ENCODE measurements at places on chromosomes 2 and 18.

GRCh38 chr2:130160131-130160530 lies 15.2 kb upstream of the CCDC74B start:
- DNase-seq, result no peak

DNA sequence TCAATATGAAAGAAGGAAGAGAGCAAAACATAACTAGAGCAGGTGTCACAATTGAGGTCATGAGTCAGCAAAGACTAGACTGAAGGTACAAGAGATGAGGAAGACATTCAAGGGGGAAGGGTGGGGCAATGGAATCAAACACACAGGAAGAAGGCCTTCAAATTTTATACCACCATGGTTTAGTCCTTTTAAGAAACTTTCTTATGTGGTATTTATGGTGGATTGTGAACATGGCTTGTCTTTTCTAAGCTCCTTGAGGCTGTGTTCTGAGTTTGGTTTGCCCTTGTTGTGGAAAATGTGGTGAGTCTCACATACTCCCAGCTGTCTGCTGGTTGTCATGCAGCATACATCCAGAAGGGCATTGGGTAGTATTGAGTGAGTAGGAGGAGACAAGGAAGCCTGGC lies 62.1 kb downstream of the NABP1 start:
- DNase-seq, result no peak

DNA sequence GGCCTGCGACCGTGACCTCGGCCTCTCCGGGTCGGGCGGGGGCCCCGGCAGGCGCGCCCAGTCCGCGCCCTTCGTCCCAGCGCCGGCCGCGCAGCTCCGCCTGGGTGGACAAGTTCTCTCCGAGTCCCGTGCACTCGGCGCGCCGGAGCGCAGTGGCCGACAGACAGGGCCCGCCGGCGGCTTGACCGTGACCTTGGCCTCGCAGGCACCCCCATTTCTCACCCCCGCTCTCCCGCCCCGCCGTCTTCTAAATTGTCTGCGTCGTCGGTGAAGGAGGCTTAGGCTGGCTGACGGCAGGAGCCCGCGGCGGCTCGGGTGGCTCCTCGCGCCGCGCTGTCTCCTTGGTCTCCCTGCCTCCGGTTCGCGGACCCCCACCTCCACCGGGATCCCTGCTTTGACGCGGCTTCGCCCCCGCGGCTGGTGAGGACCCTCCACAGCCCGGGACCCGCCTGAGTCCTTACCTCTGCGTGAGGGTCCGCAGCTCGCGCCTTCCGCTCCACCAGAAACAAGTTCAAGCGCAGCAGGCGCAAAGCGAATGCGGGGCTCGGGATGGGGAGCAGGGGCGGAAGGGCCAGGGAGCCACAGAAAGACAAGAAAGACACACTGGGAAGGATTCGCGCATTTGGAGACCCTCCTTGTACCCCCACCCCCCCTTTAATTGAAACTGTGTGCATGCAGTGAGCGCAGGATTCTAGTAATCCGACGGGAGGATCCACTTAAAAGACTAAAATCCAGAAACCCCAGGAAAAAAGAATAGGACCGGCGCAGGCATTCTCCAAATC lies 4.0 kb downstream of the PTGR3 start:
- no peak for DNase-seq

DNA sequence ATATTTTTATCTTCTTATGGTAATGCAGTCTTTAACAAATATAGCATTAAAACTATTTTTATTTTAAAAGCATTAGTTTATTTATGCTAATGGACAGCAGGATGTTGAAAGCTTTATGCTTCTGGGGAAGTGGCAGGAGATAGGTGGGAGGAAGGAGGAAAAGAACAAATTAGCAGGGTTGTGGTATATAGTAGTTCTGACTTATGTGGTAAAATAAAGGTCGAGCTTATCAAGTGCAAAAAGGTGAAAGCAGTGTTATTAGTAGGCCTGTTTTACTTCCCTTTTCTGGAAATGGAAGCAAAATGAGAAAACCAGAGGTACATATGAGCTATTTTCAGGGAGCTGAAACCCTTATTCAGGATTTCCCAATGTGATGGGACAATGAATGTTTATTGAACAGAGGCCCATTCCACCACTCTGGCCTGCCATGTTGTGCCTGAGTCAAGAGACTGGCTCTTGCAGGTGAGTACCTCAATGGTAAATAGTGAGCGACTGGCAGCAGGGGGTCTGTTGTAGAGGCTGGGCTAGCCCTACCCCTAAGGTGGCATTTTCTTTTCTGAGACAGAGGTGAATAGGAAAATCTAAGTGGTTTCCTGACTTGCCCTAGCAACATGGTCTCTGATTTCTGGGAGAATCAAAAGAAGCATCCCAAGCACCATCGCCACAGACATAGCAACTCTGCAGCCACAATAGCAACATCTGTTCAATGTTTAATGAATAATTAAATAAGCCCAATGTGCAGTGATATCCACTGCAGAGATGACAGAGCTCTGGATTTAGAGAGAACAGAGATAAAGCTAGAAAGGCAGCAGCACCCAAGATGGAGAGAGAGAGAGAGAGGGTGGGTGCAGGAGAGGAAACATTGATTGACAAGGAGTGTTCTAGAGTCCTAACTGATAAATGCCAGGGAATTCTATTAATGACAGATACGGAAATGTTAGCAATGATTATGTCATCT lies 119.7 kb downstream of the UPP2 start:
- DNase-seq, result no peak

GRCh38 chr2:195494451-195494850 lies 162.6 kb upstream of the SLC39A10 start:
- no peak for DNase-seq

DNA sequence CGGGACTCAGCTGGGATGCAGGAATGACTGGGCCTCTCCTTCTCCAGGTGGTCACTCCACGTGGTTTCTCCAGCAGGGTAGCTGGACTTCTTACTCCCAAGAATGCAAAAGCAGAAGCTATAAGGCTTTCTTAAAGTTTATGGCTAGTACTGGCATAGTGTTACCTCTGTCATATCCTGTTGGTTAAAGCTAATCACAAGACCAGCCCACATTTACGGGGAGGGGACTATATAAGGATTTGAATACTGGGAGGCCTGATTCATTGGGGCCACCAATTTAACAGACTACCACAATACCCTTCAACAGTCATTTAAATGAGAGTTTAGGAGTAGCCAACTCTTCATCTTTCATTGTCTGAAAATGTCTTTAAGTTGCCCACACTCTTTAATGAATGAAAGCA lies 94.4 kb upstream of the TSPYL6 start:
- no peak for DNase-seq

DNA sequence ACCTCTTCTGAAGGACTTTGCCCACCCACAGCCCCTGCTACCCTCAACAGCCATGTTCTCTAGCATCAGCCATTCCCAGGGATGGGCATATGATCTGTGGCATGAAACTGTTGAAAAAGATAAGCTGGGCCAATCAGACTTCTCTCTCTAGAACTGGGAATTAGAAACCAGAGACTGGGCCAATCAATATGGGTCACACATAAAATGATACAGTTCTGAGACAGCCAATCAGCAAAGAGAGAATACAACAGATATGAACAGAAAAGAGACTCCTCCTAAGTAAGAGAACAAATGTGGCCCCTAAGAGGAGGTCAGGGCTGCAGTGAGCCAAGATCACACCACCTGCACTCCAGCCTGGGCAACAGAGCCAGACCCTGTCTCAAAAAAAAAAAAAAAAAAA lies 2.1 kb downstream of the KIDINS220 start:
- DNase-seq, result no peak

DNA sequence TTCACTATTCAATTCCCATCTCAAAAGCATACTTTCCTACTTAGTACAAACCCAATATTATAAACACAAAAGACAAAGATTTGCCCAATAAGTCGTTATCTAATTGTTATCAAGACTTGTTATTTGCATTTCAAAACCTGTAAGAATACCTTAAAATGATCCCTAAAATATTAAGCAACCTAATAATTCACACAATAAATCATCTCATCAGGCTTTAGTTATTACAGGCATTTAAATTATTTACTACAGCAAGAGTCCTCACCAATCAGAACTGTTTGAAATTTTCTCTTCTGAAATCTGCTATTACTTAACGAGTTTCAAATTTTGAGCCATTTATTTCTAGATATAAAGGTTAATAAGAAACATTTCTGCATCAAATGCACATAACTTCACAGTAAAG lies 1.6 kb downstream of the CCDC88A start:
- no peak for DNase-seq

- no peak for DNase-seq
Measured at GRCh38 chr2:120988700-120989511, 253.2 kb downstream of the GLI2 start.

DNA sequence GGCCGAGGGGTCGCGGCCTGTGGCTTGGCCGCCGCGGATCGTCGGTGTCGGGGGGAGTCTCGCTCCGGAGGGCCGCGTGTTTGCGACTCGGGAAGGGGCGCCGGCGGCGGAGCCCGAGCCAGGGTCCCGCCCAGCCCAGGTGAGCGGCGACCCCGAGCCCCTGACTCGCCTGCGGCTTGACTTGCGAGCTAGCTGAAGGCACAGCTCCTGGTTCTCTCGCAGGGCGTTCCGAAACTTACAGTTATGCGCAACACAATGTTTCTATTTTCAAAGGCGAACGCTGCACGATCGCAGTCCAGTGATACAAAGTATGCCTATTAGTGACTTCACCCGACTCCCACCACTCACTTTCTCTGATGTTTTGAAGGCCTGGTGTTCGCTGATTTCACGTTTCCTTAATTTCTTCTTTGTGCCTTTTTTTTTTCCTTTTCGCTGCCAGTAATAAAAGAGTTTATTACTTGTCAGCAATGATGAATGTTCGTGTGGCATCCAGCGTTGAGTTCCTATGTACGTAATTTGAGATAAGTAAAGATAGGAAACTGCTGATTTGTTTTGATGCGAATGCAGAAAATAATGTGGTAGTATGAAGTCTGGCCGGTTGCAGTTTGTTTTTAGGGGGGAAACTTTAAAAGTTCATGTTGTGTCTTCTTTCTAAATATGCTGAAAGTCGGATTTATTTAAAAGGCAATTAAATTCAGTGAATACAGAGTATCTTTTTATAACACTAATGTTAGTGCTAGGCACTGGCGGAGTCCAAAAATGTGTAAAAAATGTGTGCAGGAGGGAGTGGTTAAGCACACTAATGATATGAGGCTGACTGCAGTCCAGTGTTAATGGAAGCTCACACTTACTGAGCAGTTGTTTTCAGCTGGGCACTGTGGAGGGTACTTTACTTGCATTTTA lies 706 bp downstream of the UBXN2A start:
- peak; percentile 38 for DNase-seq

GRCh38 chr2:42095923-42096408 lies 48.1 kb downstream of the PKDCC start:
- peak; percentile 82 for DNase-seq

DNA sequence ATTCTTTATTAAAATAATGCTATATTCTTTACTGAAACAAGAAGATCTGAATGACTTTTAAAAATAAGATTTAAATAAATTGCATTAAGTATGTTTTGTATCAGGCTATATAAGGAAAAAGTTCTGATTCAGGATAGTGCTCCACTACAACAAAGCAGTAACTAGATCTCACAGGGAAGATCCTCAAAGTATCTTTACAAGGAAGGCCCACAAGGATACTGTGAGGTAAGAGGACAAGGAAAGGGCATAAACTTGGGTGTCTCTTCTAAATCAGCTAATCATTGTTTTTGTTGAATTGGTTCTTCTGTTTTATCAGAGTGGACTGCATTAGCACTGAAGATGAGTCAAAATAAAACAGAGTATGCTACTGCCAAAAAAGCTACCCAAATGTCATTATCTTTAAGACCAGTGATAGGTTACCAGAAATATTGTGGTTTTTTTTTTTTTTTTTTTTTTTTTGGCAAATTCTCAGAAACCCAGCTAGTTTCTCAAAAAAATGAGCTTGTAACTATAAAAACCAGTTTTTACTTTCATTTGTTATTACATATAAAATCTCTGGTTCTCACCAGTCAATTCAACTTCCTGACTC lies 160.9 kb downstream of the BAZ2B start:
- DNase-seq, result no peak

DNA sequence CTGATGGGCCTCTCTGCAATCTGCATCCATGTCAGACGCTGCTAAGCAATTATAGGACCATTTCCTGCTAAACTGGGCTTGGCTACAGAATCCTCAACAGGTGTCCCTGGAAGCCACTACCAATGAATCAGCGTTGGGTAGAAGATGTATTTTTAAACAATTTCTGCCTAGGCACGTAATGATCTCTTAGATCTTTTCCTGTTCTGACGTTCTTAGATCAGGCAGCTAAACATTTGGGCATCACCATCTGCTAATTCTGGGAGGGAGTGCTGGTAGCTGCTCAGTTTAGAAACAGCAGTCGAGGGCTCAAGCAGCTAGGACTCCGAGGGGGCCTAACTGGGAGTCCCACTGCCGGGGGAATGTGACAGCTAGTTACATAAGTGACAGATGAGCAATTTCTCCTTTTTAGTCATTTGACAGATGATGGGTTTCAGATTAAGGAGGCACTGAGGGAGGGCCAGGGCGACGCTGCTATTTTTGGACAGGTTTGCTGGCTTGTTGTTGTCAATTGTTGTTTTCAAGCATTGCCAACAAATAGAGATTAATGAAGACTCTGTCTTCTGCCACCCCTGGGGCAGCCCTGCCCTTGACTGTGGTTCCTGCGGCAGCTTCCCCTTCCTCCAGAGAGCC lies 92.7 kb downstream of the MRO start:
- peak; percentile 68 for DNase-seq

DNA sequence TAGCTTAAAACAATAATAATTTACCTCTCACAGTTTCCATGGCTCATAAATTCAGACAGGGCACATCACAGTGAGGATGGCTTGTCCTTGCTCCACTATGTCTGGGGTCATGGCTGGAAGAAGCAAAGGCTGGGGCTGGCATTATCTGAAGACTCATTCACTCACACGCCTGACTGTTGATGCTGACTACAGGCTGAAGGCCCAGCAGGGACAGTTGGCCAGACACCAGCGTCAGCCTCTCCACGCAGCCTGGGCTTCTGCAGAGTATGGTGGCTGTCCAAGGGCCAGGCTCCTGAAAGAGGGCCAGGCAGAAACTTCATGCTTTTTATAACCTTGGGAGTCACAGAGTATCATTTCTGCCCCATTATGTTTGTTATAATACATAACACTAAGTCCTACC lies 33.4 kb downstream of the YPEL5 start:
- no peak for DNase-seq

- no peak for DNase-seq
Measured at GRCh38 chr2:222404151-222404905, 20.0 kb upstream of the SGPP2 start.

- DNase-seq, result no peak
Measured at GRCh38 chr2:173145454-173145853, 69.8 kb downstream of the MAP3K20 start.

- no peak for DNase-seq
Measured at GRCh38 chr18:13501543-13501887, 224.8 kb downstream of the FAM210A start.

GRCh38 chr2:8638327-8638726 lies 43.5 kb upstream of the ID2 start:
- no peak for DNase-seq

GRCh38 chr2:106068451-106068850 lies 125.7 kb downstream of the UXS1 start:
- DNase-seq, result no peak

- DNase-seq, result no peak
Measured at GRCh38 chr2:104599787-104600510, 254.0 kb upstream of the POU3F3 start.

GRCh38 chr2:200050921-200051610 lies 95.7 kb downstream of the MAIP1 start:
- no peak for DNase-seq

- DNase-seq, result no peak
Measured at GRCh38 chr18:78584459-78585022, 395.1 kb upstream of the SALL3 start.

Measured in Ammon's horn (tissue), 1 donor.